ENCODE measurements at places on chromosomes 2 and 18.

DNA sequence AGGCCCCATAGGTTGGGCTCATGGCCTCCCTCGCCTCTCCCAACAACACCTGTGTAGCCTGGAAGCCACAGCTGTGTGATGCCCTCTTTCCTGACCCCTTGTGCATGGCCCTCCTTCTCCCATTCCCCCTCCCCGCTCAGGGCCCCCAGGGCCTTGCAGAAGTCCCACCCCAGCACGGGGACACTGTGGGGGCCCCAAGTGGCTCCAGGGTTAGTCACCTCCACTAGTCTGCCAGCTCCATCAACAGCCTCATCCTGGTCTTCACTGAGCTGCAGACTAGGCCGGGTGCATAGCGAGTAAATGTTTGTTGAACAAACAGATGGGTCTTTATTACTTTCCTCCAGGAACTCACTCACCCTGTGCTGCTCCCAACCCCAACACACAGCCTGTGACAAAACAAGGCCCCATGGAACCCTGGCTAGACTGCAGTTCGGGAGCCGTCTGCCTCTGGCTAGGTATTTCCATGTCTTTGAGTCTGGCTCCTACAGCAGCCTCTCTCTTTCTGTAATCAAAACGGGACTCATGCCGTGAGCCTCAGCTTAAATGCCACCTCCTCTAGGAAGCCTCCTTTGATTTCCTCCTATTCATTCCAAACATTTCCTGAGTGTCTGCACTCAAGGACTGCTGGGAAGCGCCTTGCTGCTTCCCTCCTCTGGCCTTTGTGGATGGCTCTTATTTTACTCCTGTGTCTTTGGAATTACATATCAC lies 109.9 kb upstream of the ID2 start:
- DNase-seq = no peak

- DNase-seq = peak; percentile 27
Observed at GRCh38 chr2:40957508-40957907, 505.6 kb upstream of the SLC8A1 start.

DNA sequence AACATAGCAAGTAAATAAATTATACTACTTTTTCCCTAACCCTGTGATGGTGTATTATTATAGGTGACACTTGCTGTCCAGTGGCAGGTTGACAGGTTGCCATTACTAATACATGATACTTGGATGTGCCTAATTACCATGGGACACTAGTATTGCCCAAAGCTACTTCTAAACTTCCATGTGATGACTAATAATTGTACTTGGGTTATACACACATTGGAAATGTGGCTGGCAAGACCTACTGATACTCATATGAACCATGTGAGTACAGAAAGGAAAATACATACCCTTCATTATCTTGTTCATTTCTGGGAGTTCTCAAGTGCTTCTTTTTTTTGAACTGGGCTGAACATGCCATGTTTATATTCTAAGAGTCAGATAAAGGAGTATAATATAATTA lies 156.4 kb downstream of the IKZF2 start:
- DNase-seq = no peak

DNA sequence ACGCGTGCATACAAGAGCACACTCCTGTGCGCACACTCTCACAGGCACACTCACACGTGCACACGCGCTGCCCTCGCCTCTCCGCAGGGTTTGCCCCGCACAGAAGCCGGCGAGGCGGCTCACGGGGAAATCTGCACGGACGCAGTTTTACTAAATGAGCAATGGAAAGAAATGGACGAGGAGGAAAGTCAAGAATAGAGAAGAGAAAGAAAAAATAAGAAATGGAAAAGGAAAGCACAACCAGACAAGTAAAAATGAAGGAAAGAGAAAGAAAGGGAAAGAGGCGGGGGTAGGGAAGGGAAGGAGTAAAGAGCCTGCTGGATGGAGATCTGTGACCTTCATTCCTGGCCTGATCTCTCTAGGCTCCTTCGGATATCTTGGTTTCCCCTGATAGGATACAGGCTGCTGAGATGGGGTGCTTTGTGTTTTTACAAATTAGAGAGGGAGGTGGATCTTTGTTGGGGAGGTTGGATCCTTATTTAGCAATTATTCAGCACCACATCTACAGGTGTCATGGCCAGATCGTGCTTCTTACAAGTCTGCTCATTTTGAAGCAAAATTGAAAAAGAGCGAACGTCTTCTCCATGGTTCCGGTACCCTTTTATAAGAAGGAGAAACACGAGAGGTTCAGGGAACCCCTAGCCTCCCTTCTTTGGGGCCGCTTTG lies 693 bp upstream of the LRP2 start:
- no peak for DNase-seq

DNA sequence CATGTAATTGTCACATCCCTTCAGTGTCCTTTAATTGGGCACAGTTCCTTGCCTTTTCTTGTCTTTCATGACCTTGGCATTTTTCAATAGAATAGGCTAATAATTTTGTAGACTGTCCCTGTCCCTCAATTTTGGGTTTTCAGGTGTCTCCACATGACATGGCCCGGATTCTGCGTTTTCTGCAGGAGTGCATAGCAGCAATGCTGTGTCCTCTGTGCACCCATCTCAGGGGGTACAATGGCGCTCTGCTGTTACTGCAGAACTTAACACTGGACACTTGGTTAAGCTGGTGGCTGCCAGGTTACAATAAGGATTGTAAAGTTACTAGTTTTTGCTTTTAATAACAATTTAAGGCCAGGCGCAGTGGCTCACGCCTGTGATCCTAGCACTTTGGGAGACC lies 51.3 kb downstream of the INPP5D start:
- DNase-seq = no peak

Data from CD4-positive, alpha-beta T cell treated with Interleukin-15 for 1 hour (primary cell).